ENCODE measurements at places on chromosomes 3 and 15. TPM values are rescaled to one million over a fixed set of nuclear protein-coding genes. Genes with fewer than 3 reads are reported as not detected.

The PLEKHO2 gene
- total RNA-seq: 3.9 TPM

The PLA2G4E gene
- total RNA-seq: not detected

The RTP1 gene
- not detected for total RNA-seq

The SLC2A2 gene
- not detected for total RNA-seq

The CTXN2 gene
- total RNA-seq: not detected

The CCR8 gene
- not detected for total RNA-seq

The ANKRD63 gene
- total RNA-seq: not detected

The NDUFB4 gene
- total RNA-seq: 229 TPM

The SPATA12 gene
- 0.43 TPM for total RNA-seq

The C3orf52 gene
- total RNA-seq: 55.1 TPM

The MED12L gene
- total RNA-seq: 0.12 TPM

The SCAANT1 gene
- not detected for total RNA-seq

The SLC6A1 gene
- not detected for total RNA-seq

The STX19 gene
- not detected for total RNA-seq

The PLAAT1 gene
- total RNA-seq: 2.1 TPM

The CYP11A1 gene
- 2.6 TPM for total RNA-seq

The MOBP gene
- total RNA-seq: not detected

The NPHP3 gene
- 19.8 TPM for total RNA-seq

The BUB1B gene
- total RNA-seq: 59.8 TPM

The IQCB1 gene
- 19.5 TPM for total RNA-seq

The U2SURP gene
- total RNA-seq: 65.5 TPM

The FBN1 gene
- 75.2 TPM for total RNA-seq

The ADAMTS17 gene
- 0.06 TPM for total RNA-seq

The CATSPER2 gene
- 0.17 TPM for total RNA-seq

The PLSCR4 gene
- 0.63 TPM for total RNA-seq

The CRYGS gene
- not detected for total RNA-seq

The SERPINI2 gene
- total RNA-seq: not detected

The ANKDD1A gene
- total RNA-seq: 0.51 TPM
